ENCODE measurements at places on chromosomes 2 and 18.

DNA sequence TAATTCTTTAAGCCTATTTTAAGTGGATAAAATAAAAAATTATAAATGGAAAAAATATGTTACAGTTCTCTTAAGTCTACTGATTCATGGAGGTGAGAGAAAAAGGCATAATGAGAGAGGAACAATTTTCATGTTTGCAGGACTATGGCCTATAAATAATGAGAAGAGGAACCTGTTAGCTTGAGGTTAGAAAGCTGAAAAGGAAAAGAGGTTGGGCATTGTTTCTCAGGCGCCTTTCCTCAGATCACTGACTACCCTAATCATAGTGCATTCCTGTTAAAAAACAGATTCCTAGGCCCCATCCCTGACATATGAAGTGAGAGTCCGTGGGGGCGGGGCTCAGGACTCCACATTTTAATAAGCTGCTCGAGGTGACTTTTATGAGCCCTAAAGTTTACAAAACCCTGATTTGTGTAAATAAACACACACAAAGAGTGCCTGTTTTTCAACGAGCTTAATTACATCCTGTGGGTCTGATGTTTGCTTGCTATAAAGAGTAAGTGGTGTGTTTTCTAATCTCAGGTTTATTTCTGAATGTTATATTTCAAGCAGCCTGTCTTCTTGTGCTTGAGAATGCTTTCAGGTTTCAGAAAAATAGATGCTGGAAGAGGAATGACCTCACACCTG, 335.5 kb downstream of the CLIP4 start:
- DNase-seq = no peak

GRCh38 chr2:99489063-99489760, 605 bp downstream of the REV1 start:
- peak; percentile 29 for DNase-seq

GRCh38 chr18:65093346-65093745, 657.5 kb upstream of the CDH7 start:
- DNase-seq = no peak

DNA sequence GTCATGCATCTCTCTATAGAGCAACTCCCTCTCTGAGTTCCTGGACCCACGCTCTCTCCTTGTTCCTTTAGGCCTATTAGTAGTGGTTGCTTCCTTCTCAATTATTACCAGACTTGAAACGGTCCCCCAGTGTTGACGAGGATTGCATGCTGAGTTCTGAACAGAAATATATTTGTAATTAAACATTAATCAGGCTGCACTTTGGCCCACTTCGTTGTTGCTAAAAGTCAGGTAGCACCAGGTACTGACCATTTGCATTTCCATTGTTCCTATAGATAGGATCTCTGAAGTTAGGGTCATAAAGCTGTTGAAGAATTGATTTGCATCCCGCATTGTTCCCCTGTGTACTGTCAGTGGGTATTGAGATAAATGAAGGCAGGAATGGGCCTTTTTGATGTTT, 36.9 kb upstream of the TTR start:
- no peak for DNase-seq

- no peak for DNase-seq
Measured at GRCh38 chr2:174914853-174915760, 90.1 kb downstream of the CHN1 start.

GRCh38 chr2:41933585-41934320, 114.1 kb upstream of the PKDCC start:
- no peak for DNase-seq

GRCh38 chr2:203149194-203149593, 89.6 kb upstream of the CYP20A1 start:
- DNase-seq = no peak

- DNase-seq = no peak
Measured at GRCh38 chr2:85983766-85984165, 95.0 kb upstream of the ST3GAL5 start.

DNA sequence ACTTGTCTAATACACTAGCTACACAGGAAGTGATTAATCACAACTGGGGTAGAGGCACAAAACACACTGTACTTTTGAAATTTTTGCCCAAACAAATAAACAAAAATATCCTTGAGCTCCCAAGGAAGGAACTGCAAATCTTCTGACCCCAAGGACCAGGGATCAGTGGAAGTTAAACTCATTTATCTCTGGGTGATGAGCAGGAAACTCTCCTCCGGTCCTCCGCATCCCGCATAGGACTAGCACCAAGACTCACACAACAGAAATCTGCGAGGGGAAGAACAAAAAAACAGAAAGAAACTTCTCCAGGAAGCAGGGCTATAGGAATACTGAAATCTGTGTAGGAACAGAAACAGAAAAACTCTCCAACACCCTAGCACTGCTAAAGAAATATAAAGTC, 650.3 kb downstream of the DCDC2C start:
- DNase-seq = no peak

- DNase-seq = no peak
Measured at GRCh38 chr2:19902216-19902740, 495 bp upstream of the TTC32 start.

- DNase-seq = no peak
Measured at GRCh38 chr2:173872714-173873113, 92.5 kb downstream of the SP3 start.

DNA sequence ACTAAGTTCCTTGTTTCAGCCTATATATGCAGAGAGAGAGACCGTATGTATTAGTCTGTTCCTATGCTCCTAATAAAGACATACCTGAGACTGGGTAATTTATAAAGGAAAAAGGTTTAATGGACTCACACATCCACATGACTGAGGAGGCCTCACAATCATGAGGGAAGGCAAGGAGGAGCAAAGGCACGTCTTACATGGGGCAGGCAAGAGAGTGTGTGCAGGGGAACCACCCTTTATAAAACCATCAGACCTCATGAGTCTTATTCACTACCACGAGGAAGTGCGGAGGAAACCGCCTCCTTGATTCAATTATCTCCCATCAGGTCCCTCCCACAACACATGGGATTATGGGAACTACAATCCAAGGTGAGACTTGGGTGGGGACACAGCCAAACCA, 73.8 kb downstream of the TMEM18 start:
- DNase-seq = no peak

DNA sequence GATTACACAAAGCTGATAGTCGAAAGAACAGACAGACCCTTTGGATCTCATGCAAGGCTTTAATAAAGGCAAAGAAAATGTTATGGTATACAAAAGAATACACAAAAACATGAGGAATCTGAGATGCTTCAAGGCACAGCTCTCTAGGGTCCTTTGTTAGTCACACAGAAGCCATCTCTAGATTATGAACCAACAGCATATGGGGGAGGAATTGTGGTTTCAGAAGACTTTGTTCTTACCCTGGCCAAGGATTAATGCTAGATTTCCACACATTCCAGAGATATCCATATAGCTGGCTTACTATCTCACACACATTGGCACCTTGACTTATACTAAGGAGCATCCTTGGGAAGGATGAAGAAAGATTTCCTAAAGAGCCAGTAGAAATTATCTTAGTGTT, 206.1 kb downstream of the GULP1 start:
- DNase-seq = no peak

DNA sequence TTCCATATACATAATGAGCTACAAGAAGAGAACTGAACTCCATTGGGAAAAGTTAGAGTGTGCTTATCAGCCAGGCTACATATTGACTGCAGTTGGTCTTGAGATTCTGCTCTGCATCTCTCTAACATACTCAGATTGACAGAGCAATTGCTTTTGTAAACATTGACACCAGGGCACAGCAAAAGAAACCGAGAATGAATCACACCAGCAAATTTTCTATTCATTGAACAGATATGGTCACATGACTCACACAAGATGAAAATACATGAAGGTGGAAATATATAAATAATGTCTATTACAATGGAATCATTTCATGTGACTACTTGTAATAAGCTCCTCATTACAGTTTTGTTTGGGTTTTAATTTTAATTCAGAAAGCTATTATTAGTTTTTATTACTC, 691.9 kb upstream of the TMEFF2 start:
- no peak for DNase-seq

DNA sequence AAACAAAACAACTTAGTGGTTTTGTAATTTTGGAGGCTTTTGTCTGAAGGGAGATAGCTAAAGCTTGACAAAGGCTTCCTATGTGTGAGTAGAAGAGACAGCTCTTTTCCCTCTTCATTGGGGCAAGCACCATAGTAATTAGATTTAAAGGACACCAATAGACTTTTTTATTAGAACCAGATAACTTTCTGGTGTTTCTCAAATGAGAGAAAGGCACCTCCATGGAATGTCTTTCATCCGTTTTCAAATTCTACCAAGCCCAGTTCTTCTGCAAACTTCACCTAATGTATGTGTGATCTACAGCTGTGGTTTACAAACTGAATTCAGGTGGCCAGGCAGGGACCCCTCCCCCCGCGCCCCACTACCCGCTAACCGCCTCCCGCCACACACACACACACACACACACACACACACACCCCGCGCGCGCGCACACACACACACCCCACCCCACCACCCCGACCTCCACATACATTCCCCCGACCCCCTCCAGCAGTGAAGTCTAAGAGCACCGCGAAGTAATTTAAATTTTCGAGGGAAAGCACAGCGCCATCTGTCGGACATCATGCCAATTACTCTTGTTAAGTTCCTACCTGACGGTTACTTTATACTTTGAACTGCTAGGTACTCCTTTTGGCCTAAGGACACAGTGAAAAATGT, 31.6 kb upstream of the PPP1R1C start:
- peak; percentile 51 for DNase-seq

DNA sequence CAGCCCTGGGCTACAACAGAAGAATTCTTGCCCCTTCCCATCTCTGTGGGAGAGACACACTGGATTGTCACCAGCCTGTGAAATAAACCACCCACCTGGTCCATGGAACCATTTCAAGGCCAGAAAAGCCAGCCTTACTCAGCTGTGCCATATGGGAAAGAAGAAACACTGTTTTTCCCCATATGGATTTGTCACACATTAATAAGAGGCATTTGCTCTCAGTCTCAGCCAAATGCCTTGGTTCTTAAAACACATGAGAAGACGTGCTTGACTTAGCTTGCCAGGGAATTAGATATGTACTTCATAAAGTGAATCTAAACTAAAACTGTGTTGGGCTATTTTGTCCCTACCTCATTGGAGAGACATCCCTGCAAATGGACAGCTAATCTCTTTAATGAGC, 308.6 kb upstream of the TNP1 start:
- no peak for DNase-seq

DNA sequence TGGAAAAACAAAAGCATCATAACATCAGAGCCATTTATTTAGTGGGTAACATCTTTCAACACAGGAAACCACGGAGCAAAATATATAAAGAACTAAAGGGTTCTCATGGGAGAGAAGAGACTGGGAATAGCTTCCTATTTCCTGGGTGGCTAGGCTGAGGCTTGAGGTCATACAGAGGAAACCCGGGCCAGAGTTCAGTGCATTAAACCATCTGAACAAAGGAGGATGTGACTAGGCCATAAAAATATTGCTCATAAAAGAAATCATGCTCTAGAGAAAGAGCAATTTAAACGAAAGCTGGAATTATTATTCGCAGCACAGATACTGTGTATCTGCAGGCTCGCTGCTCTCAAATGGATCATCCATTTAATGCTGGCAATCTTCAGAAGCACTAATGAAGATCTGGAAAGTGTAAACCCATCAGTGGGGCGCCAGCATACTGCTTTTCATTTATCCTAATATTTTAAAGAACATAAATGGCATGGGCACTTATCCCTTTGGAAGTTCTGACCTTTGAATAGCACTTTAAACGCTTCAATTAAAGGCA, 83.3 kb downstream of the GALNT14 start:
- DNase-seq = no peak

DNA sequence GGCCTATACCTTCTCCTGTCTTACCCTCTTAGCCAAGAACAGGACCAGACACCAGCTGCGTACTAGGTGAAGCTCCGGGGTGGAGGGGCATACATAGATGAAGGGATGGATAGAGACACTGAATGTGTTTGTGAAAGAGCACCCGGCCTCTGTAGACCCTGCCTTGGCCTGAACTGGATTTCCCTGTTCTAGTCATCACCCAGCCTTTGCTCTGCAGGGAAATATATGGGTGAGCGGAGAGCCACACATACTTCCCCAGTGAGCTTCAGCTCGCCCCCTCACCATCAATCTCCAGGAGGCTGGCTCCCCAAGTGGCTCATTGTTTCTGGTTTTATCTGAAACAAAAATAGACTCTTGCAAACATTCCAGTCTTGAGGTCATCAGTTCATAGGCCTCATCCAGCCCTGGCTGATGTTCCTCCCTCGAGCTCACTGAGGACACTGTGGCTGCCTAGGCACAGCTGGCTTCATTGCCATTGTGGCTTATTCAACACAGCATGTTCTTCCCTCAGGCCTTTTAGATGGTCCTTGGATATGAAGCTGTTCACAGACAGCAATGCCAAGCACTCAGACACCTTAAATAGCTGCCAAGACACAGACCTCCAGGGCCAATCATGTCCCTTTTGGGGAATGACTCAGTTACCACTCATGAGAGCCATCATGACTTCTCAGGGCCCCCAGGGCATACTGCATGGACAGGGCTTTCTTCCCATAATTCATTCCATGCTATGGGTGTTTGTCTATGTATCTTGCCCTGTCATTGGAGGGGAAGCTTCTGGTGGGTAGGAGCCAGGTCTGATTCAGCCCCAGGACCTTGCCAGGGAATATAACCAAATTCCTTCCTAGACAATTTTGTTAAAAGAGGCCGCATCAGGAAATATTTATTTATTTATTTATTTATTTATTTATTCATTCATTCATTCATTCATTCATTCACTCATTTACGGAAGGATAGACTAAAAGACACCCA, 82.4 kb downstream of the TTC32 start:
- no peak for DNase-seq

DNA sequence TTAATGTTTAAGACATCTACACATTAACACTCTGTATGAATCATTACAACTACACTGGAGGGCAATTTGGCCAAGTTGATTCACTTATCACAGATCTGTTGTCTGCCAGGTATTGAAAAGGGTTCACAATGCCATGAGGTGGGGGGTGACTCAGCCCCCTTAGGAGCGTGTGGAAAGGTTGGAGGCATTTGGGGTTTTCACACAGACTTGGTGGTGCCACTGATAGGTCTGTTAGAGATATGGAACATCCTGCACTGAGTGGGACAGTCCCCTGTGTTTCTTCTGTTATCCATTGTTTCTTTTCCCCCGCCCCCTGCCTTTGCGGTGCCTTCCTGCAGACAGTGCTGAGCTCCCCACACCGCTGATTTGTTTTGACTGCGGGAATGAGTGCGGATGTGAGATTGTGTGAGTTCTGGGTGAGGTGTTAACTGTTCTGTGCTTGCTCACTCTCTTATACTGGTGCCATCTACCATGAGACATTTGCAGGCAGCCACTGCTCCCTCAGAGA, 9.3 kb upstream of the TSN start:
- no peak for DNase-seq

- DNase-seq = no peak
Measured at GRCh38 chr18:25370391-25370790, 18.4 kb upstream of the ZNF521 start.

GRCh38 chr2:32118055-32118454, 47.6 kb upstream of the SLC30A6 start:
- DNase-seq = no peak

- DNase-seq = no peak
Measured at GRCh38 chr2:2875831-2876230, 501.8 kb downstream of the EIPR1 start.

- no peak for DNase-seq
Measured at GRCh38 chr2:148451046-148451445, 193.5 kb upstream of the EPC2 start.

- DNase-seq = no peak
Measured at GRCh38 chr2:232146294-232146693, 184.8 kb downstream of the DIS3L2 start.

Measured in CD4-positive, alpha-beta T cell treated with Interleukin-6 at 100 ng/mL for 8 hours (primary cell).